ENCODE measurements at places on chromosomes 1 and 21.

DNA sequence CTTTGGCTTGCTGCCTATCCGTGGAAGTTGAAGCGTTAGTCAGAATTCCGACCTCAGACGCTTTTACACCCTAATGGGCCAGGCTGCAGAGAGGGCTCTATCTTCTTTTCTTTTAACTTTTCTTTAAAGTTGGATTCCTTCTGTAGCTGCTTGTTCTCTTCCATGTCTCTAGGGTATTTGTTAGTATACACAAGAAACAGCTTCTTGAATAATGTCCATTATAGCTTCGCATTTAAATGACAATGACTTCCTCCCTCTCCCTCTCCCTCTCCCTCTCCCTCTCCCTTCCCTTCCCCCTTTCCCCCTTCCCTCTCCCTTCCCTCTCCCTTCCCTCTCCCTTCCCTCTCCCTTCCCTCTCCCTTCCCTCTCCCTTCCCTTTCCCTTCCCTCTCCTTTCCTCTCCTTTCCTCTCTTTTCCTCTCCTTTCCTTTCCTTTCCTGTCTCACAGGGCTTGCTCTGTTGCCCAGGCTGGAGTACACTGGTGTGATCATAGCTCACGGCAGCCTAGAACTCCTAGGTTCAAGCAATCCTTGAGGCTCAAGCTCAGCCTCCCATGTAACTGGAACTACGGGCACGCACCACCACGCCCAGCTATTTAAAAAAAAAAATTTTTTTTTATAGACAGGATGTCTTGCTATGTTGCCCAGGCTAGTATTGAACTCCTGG lies 33.0 kb downstream of the RIPPLY3 start:
- no peak for DNase-seq

GRCh38 chr1:210347112-210347511 lies 18.4 kb downstream of the HHAT start:
- DNase-seq: no peak

DNA sequence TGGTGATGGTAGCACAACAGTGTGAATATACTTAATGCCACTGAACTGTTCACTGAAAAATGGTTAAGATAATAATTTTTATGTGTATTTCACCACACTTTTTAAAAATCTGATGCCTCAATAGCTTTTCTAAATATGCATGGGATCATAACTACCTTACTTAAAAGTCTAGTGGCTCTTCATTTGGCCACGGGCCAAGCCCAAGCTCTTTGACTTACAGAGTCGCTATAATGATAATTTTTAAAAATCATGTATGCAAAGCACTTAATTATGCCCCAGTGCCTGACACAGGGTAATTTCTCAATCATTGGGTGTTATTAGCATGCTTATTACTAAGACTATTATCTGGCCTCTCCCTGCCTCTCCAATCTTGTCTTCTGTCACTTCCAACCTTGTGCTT lies 7.6 kb upstream of the CNN3 start:
- DNase-seq: no peak

- DNase-seq: no peak
Observed at GRCh38 chr1:218869276-218869675, 304.4 kb upstream of the LYPLAL1 start.

DNA sequence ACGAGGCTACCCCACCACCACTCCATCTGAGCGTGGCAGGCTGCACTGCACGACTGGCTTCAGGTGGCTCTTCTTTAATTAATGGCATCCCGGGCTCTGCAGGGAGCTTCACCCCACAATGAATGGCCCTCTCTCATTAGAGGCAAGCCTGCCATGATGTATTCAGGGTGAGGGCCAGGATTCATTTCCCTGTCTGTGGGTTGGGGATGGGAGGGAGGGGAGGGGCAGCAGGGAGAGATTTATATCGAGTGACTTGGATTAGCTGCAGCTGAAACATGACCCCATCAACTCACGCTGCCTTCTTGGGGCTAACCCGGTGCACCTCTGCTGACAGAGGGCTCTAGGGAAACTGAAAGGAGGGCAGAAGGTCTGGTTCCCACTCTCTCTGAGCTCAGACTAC lies 54.2 kb downstream of the ERI3 start:
- no peak for DNase-seq

GRCh38 chr1:53835491-53835890 lies 2.6 kb downstream of the NDC1 start:
- DNase-seq: no peak

DNA sequence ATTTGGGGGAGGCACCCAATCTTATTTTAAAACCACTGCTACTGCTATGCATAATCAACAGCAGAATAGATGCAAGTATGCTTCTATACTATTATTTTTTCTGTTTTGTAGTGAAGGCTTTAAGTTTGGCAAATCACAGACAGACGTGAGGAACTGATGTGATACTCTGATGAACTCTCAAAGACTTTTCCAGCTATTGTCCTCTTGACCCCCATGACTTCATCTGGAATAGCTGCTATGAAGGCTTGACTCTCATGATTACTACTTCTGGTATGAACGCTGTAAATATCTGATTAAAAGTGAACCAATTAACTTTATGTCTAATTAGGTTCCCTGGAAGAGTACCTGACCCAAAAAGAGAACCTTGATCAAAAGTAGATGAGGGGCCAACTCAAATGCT lies 49.1 kb downstream of the EYA3 start:
- DNase-seq: no peak

DNA sequence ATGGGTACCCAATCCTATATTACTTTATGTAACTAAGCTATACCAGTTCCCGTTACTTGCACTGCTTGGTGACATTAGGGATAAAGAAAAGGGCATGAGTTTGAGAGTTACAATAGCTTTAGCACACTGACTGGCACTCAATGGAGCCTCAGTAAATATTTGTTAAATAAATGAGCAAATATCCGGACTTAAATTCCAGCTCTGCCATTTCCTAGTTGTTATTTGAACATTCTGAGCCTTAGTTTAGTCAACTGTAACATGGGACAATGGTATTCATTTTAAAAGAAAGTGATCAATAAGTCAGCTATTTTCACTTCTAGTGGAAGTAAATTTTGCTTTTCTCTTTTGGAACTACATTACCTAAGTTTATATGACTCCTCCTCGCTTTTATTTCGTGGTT lies 198.7 kb downstream of the ZC3H11B start:
- DNase-seq: no peak

DNA sequence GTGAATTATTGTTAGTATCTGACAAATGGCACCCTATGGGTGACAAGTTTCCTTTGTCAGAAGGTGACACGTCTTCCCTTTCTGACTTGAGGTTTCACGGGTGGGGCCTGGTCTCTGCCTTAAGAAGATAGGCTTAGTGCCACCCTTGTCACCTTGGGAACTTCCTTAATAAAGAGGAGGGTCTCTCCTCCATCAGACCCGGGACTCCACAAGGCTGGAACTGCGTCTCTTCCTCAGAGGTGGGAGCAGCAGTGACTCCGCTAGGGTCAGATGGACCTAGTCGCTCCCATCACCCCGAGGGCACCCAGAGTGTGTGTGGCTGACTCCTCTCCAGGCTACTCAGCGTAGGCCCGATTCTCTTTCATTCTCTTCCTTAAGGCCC lies 774 bp upstream of the WDTC1 start:
- no peak for DNase-seq

DNA sequence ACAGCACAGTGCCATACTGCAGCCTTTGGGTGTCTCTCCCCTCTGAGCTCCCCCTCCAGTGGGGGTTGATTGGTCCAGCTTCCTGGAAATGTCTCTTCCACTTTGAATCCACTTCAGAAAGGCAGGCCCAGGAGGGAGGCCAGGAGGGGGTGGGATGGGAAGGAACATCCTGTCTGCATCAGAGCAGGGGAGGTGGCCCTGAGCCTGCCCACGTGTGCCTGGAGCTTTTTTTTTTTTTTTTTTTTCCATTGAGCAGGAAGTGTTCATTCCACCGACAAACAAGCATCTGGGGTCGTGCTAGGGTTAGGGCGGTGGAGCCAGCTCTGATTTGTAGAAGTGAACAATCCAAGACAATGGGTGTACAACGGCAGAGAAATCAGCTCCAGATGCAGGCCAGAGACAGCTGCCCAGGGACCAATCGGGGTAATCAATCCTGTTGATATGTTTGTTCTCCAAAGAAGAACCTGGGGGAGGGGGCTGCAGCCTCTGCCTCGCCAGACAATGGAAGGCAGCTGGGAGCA lies 93.3 kb downstream of the SSBP3 start:
- DNase-seq: no peak

GRCh38 chr1:210332233-210332632 lies 3.5 kb downstream of the HHAT start:
- no peak for DNase-seq

GRCh38 chr1:86503406-86504136 lies 34.8 kb downstream of the CLCA1 start:
- no peak for DNase-seq
